ENCODE measurements at places on chromosomes 3 and 15. TPM values are rescaled to one million over a fixed set of nuclear protein-coding genes. Genes with fewer than 3 reads are reported as not detected.

- no peaks in the 10 kb centered on the region for H3K27me3 ChIP-seq
- no peak for DNase-seq
- no peaks in the 10 kb centered on the region for H3K4me1 ChIP-seq
- no peaks in the 10 kb centered on the region for H3K36me3 ChIP-seq
- no peak overlapping the region for H3K4me3 ChIP-seq
These were observed 18.9 kb downstream of the WNT5A start for GRCh38 chr3:55468251-55468650.

The SPINK8 gene
- polyA plus RNA-seq, result not detected

The PTH1R gene
- polyA plus RNA-seq, result not detected

GRCh38 chr3:177603148-177603603 lies 405.9 kb upstream of the TBL1XR1 start:
- no peak for DNase-seq
- H3K4me3 ChIP-seq, result no peak overlapping the region
- H3K27ac ChIP-seq, result no peak overlapping the region
- H3K4me1 ChIP-seq, result peaks cover 36% of the 10 kb centered on the region
- no peaks in the 10 kb centered on the region for H3K27me3 ChIP-seq
- H3K36me3 ChIP-seq, result no peaks in the 10 kb centered on the region

The IGF1R gene
- 2.1 TPM for polyA plus RNA-seq

The PFN2 gene
- polyA plus RNA-seq, result 5.3 TPM

- H3K36me3 ChIP-seq, result peaks cover 5% of the 10 kb centered on the region
- no peak for DNase-seq
- no peak overlapping the region for H3K27ac ChIP-seq
- H3K4me3 ChIP-seq, result no peak overlapping the region
- H3K27me3 ChIP-seq, result no peaks in the 10 kb centered on the region
These were observed 103.3 kb downstream of the PCCB start for GRCh38 chr3:136353461-136353860.

DNA sequence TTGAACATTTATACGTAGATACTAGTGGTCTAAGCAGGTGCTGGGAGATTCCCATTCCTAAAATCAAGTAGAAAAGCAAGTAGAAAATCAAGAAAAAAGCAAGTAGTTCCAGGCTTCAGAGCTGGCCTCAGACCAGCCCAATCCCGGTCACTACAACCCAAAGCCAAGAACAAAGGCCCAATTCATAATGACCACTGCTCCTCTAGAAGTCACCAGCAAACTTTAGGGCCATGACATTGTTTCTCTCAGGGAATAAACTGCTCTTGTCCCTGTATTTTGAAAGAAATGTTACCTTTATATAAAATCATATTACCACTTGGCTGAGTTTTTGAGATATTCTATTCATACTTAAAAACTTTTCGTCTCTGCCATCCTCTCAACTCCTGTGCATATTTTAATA lies 106.3 kb upstream of the IL12A start:
- H3K4me3 ChIP-seq, result no peak overlapping the region
- H3K36me3 ChIP-seq, result no peaks in the 10 kb centered on the region
- no peak for DNase-seq
- no peak overlapping the region for H3K27ac ChIP-seq
- no peaks in the 10 kb centered on the region for H3K4me1 ChIP-seq
- no peaks in the 10 kb centered on the region for H3K27me3 ChIP-seq

GRCh38 chr3:169998668-169999131 lies 32.1 kb downstream of the SEC62 start:
- H3K4me3 ChIP-seq, result no peak overlapping the region
- no peaks in the 10 kb centered on the region for H3K27me3 ChIP-seq

DNA sequence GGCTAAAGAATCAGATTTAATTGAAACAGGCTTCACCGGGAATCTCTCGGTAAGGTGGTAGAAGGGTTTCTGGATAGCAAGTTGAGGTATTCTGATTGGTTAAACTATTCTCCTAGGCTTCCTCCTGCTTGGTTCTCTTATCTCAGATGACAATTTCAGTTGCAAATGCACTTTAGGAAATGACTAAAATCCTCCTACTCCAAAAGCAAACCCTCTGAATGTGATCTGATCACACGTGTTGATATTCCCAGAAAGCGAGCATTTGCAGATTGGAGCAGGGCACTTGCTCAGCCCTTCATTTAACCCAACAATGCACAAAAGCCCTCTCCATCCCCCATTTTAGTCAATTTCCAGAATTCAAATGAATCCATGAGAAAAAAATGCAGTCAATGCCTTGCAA lies 55.6 kb upstream of the ICE2 start:
- no peak for DNase-seq
- H3K27ac ChIP-seq, result no peak overlapping the region
- H3K4me3 ChIP-seq, result no peak overlapping the region
- H3K36me3 ChIP-seq, result peaks cover 4% of the 10 kb centered on the region
- H3K27me3 ChIP-seq, result no peaks in the 10 kb centered on the region

DNA sequence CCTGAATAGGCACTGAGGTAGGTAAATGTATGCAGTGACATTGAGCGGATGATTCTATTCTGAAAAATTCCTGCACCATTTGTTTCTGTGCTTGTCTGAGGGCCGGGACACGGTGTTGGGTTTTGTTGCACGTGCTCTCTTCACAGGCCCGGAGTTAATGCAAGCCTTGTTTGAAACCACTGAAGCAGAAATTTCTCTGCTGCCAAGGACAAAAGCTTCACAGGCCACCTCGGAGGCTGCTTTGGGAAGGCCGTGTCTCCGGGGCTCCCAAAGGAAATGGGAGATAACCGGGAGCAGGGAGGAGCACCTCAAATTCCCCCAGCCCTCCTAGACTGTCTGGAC lies 179.4 kb downstream of the OPA1 start:
- no peak overlapping the region for H3K27ac ChIP-seq
- no peaks in the 10 kb centered on the region for H3K27me3 ChIP-seq
- DNase-seq, result no peak
- peaks cover 3% of the 10 kb centered on the region for H3K4me1 ChIP-seq
- H3K4me3 ChIP-seq, result no peak overlapping the region

DNA sequence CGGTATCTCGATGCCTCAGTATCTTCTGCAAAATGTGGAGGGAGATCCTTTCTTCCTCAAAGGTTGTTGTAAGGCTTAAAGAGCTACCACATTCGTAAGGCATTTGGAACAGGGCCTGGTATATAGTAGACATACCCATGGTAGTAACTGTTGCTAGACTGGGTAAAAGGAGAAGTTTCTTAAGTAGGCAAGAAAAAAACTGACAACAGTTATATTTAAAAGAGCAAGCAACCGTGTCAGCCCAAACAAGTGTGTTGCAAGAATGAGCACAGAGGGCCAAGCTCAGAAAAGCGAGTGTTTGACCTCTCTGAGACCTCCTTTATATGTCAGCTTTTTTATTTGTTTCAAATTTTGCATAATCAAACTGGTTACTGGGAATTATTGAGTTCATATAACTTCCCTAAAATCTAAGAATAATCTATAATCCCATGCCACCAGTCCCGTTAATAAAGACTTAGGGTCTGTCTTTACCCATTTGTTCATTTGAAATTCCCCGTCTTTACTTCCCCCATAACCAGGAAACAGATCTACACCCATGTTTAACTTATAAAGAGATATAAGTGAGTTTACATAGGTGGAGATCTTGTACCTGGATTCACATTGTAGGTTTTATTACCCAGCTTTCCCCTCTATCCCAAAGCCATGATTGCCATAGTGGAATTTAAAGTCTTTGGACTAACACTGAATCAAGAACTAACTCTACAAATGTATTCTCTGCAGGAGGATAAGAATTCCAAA lies 7.3 kb downstream of the B3GNT5 start:
- peaks cover 2% of the 10 kb centered on the region for H3K27me3 ChIP-seq
- no peak overlapping the region for H3K4me3 ChIP-seq
- no peak for DNase-seq
- no peak overlapping the region for H3K27ac ChIP-seq
- no peaks in the 10 kb centered on the region for H3K36me3 ChIP-seq

GRCh38 chr3:43080726-43081568 lies 24.9 kb downstream of the POMGNT2 start:
- H3K27me3 ChIP-seq, result no peaks in the 10 kb centered on the region
- no peak overlapping the region for H3K4me3 ChIP-seq
- no peak for DNase-seq
- H3K36me3 ChIP-seq, result peaks cover 3% of the 10 kb centered on the region
- no peak overlapping the region for H3K27ac ChIP-seq

DNA sequence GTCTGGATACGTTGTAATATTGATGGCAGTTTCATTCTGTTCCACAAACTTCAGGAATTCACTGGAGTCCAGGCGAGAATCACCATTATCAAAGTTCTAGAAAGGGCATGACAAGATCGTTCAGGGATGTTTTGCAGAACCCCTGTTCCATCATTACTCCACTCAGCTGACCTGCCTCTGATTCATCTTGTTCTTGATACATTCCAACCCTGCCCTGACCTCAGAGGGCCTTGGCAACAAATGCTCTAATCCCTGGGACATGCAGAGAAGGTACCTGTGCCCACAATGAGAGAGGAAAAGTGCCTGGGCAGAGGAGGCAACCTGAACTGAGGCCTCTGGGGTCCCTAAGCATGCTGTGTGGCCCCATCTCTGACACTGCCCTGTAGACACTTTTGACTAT lies 45.9 kb downstream of the FSTL1 start:
- no peak overlapping the region for H3K4me3 ChIP-seq
- DNase-seq, result no peak
- no peak overlapping the region for H3K27ac ChIP-seq
- no peaks in the 10 kb centered on the region for H3K36me3 ChIP-seq

The MORC1 gene
- polyA plus RNA-seq, result not detected
